Stimulated activated CD8-positive, alpha-beta memory T cell treated with anti-CD3 and anti-CD28 coated beads, Interleukin-4, amount 100 ng/mL, for 1 hour (primary cell): ENCODE measurements at places on chromosomes 4 and X.

DNA sequence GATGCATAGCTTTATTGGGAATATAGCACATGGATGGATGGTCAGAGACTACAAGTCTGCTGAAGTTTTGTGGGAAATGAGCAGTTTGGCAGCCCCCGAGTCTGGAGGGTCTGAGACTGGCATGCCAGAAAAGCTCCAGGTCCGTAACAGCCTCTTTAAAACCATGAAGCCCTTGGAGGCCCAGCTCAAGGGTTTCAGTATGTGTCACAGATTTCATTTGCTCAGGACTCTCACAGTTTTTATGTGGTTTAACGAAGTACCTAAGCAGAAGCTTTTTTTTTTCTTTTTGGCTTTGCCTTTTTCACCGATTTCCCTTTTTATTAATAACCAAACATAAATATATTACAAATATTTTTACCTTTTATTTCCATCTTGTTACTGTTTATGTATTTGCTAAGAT is 30.6 kb upstream of the TMEM184C start:
- no peak for DNase-seq

DNA sequence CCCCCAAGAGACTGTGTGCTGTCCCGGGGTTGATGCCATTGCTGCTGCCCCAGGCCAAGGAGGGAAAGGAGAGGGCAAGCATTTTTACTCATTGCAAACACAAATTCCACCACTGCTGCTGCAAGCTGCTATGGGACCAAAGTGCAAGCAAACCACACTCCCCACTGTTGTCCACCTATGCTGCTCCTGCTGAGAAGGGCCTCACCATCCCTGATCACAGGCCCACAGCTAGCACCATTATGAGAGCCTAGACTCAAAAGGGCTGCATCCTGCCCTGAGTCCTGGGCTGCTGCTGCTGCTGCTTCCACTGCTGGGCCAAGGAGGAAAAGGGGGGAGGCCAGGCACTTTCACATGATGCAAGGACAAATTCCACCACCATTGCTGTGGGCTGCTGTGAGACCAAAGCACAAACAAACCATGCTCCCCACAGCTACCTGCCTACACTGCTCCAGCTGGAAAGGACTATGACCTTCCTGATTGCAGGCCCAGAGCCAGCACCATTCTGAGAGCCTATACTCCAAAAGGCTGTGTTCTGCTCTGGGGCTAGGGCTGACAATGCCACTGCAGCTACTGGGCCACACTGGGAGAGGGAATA is 218.2 kb upstream of the ZCCHC13 start:
- DNase-seq = no peak

DNA sequence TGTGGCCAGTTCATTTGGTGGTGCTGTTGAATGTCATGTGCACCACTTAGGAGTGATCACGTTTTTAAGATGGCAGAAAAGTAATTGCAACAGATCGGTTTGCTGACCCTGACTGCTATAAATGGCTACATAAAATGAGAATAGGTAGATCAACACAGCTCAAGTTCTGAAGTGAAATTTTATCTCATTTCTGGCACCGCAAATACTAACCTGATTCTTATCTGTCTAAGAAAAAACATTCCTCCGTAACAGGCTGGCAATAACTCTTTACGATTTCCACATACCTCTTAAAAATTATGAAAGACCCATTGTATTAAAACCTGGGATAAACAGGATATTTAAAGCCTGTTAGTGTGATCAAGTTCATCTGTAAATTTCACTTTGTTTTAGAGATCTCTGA is 387.5 kb downstream of the PDGFC start:
- DNase-seq = no peak

DNA sequence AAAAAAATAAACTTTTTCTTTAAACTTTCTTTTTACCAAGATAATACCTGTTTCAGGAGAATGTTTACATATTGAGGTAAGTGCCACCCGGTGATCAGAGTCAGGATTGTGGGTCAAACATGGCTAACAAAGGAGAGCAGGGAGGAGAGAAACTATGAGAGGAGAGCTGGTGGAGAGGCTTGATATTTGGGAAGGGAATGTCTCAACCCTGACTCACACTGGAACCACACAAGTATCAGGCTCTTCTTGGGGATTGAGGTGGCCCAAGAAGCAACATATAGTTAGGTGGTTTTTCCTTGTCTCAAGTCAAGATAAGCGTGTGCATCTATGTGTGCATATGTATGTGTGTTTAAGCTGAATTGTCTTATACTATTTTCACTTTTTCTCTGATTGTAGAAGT is 6.7 kb downstream of the TCEAL1 start:
- DNase-seq = no peak

GRCh38 chrX:130896026-130896425 is 7.0 kb downstream of the ENOX2 start:
- no peak for DNase-seq

- DNase-seq = no peak
Observed at GRCh38 chr4:140130677-140131076, 23.3 kb downstream of the MAML3 start.

GRCh38 chr4:38306482-38307071 is 346.4 kb downstream of the PTTG2 start:
- no peak for DNase-seq

- no peak for DNase-seq
Observed at GRCh38 chr4:87882321-87882720, 49.6 kb downstream of the MEPE start.

GRCh38 chrX:39953879-39954278 is 143.9 kb downstream of the BCOR start:
- DNase-seq = no peak

GRCh38 chr4:74522251-74522991 is 77.5 kb downstream of the AREG start:
- no peak for DNase-seq

DNA sequence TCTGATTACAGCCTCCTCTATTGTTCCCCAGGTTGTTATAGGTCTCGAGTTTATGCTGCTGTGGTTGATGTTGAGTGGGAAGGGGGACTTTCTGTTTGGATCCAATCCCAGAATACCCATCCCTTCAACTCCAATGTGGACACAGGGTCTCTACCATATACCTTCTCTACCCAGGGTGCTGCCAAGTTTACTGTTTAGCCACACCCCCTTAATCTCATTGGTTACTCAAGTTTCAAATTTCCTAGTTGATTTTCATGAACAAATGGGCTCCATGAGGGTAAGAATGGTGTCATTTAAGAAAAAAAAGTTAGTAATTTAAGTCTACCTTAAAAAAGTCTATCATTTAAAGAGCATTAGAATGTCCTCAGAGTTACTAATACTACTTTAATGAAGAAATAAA is 3.6 kb upstream of the SPP1 start:
- no peak for DNase-seq

- no peak for DNase-seq
Observed at GRCh38 chr4:1749370-1749769, 28.0 kb downstream of the TACC3 start.

DNA sequence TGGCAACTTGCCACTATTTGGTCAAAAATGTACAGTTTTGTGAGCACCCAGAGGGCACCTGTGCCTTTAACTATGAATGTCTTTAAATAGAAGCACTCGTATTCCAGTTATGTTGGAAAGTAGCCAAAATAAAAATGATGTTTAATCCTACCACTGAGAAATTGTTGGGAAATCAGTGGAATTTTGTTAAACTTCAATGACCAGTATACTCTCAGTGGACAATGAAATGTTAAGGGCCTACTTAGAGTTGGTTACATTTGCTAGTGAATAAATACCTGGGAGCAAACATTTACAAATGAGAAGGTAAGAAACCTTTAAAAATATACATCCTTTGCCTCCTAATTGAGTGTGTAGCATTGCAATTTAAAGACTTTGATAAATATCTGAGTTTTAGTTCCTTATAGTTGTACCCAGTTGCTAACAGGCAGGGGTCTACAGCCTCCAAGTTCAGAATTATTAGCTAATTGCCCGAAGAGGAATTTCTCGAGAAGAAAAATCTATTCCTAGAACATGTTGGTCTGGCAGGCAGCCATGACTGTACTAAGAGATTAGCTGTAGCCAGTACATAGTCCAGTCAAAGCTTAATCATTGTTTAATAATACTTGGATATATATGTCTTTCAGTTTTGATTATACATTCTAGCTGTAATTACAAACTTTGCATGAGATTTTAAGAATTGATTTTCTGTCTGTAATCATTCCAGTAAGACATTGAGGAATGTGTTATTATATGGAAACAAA is 93.2 kb downstream of the IL1RAPL2 start:
- DNase-seq = no peak

GRCh38 chrX:27444093-27444908 is 18.8 kb downstream of the PPP4R3C start:
- no peak for DNase-seq

GRCh38 chr4:39913471-39913870 is 64.2 kb downstream of the PDS5A start:
- DNase-seq = no peak

DNA sequence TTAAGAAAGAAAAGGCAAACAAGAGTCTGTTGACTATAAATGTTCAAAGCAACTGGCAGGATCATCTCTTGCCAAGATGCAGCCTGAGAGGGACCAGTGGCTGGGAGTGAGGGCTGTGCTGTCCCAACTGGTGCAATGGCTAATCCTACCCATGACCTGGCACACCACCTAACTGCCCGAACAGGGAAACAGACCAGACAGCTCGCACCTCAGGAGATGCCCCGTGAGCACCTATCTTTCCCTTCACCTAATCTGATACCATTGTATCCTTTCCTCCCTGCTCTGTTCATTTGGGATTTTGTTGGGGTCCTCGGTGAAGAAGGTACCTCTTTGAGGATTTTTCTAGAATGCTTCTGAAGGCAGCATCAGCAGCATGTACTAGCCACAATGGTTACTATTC is 206.5 kb upstream of the MAMLD1 start:
- DNase-seq = no peak

GRCh38 chr4:158860856-158861255 is 92.0 kb downstream of the FNIP2 start:
- no peak for DNase-seq

DNA sequence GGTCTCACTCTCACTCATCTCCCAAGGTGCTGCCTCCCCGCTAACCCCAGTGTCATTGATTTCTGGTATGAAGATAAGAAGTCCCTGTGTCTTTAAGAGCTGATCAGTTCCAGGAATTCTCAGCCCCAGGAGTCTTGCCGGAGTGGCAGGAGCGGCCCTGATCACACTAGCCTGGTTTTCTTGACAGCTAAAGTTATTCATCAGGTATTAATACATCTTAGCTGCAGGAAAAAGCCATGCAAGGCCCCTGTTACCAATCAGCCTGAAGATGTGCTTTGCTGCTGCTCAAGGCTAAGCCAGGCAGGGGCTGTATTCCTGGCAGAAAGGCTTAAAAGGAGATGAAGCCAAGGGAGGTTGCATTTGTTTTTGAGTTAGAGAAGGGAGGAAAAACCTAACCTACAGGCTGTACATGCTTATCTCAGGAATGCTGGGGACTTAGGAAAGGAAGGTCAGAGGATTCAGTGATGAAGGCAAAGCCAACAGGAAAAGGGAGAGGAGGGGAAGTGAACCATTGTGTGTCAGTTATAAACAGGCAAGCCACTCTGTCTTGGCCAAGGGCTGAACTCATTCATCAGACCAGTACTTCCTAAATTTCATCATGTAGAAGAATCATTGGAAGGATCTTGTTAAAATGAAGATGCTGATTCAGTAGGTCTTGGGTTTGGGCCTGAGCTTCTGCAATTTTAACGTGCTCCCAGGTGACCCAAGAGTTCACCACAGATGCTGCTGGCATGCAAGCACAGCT is 8.6 kb downstream of the SRPX start:
- DNase-seq = no peak

- DNase-seq = no peak
Observed at GRCh38 chr4:120440730-120441129, 374.1 kb upstream of the MAD2L1 start.

DNA sequence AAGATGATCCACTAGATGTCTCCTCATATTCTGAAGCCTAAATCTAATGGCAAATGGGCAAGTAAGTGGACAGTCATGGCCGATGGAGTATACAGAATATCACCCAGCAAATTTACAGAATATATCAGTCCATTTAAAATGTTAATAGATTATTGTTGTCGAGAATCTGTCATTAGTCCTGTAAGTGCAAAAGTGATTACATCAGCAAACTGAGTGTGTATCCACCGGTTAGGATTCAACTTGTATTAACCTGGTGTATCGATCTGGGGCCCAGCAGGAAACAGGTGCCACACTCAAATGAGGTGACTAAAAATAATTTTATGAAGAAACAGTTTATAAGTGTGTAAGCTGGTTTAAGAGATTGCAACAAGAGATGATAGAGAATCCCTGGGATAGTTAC is 367.9 kb upstream of the FAM47C start:
- no peak for DNase-seq

GRCh38 chr4:6854098-6854744 is 55.4 kb upstream of the TBC1D14 start:
- DNase-seq = no peak

- DNase-seq = no peak
Observed at GRCh38 chr4:152961773-152962115, 25.6 kb downstream of the FHDC1 start.

GRCh38 chr4:112858751-112859150 is 190.7 kb upstream of the ANK2 start:
- no peak for DNase-seq

GRCh38 chr4:146054676-146055075 is 116.1 kb upstream of the ZNF827 start:
- no peak for DNase-seq

DNA sequence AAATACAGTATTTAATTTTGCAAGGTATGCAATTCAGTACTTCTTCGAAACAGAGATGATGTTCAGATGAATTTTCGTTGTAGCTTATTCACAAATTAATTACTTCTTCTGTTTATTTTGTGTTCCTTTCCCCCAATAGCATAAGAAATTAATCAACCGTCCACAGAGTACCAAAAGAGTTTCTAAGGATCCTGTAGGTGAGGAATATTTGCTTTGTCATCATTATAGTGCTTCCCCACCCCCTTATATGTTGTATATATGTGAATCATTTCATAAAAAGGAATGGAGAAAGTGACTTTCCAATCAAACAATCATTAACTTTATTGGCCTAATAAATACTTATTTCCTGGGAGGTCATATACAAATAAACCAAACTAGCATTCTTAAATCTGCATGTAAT is 57.6 kb downstream of the DTHD1 start:
- DNase-seq = no peak

- DNase-seq = no peak
Observed at GRCh38 chr4:76125816-76126215, 22.4 kb downstream of the NUP54 start.

DNA sequence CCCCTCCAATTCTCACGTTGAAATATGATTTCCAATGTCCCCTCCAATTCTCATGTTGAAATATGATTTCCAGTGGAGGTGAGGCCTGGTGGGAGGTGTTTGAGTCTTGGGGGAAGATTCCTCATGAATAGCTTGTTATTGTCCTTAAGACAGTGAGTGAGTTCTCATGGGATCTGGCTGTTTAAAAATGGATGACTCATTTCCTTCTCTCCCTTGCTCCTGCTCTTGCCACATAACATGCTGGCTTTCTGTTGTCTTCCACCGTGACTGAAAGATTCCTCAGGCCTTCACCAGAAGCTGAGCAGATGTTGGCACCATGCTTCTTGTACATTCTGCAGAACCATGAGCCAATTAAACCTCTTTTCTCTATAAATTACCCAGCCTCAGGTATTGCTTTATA is 346.8 kb upstream of the TECRL start:
- no peak for DNase-seq
